ENCODE measurements at places on chromosomes 1 and 21. TPM values are rescaled to one million over a fixed set of nuclear protein-coding genes. Genes with fewer than 3 reads are reported as not detected.

SLC26A9 gene
- 0.03 TPM for polyA plus RNA-seq

WDR3 gene
- polyA plus RNA-seq: 36.2 TPM

THEM5 gene
- polyA plus RNA-seq: 0.18 TPM

DNA sequence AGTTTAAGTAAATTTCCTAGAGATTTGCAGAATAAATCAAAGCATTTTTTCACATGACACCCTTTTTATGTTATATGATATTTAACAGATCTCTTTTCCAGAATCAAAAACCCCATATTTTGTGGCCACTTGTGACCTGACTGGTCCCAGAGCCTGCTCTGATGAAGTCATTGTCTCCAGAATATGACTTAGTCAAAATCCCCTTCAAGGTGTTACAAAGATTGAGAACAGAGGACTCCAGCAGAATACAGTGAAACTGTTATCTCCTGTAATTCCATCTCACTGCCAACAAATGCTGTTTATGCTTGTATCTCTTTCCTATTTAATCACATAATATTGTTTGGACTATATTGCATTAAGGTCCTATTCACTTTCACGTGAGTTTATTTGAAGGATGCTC, 25.6 kb downstream of the RGS1 start:
- DNase-seq: no peak

DNA sequence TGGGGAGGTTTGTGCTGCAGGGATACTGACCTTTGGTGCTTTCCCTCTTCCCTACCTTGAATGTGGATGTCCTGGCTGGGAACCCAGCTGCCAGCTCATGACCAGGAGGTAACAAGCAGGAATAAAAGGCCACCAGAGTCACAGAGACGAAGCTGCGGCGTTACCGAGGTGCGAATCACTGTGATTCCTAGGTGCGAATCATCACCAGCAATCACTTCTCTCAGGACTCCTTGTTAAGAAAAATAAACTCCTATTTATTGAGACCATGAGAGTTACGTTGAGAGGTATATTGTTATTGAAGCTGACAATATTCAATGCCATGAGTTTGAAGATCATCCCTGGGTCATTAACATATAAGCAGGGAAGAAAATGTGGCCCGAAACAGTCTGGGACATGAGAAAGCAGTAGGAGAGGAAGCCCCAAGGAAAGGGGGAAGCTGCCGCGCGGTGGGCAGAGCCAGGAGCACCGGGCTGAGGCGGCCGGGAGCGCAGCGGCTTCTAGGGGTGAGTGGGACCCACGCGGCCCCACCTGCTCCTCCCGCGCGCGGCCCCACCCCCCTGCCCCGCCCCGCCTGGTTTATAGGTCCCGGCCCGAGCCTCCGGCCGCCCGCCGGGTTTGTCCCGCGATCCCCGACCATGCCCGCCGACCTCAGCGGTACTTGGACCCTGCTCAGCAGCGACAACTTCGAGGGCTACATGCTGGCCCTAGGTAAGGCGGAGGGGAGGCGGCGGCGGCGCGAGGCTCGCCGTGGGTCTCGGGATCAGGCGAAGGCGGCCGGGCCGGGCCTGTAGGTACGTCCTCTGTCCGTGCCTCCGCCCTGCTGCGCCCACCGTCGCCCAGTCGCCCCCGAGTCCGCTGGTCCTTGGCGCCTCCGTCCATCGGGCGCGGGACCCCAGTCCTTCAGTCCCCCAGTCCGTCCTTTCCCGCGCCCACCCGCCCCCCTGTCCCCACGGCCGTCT, at the start of gene RBP7:
RBP7 (plus strand) TSS at position 605 of the 959 bp plus-strand sequence; CDS start at position 636, 31 bp downstream.
- no peak for DNase-seq

DNA sequence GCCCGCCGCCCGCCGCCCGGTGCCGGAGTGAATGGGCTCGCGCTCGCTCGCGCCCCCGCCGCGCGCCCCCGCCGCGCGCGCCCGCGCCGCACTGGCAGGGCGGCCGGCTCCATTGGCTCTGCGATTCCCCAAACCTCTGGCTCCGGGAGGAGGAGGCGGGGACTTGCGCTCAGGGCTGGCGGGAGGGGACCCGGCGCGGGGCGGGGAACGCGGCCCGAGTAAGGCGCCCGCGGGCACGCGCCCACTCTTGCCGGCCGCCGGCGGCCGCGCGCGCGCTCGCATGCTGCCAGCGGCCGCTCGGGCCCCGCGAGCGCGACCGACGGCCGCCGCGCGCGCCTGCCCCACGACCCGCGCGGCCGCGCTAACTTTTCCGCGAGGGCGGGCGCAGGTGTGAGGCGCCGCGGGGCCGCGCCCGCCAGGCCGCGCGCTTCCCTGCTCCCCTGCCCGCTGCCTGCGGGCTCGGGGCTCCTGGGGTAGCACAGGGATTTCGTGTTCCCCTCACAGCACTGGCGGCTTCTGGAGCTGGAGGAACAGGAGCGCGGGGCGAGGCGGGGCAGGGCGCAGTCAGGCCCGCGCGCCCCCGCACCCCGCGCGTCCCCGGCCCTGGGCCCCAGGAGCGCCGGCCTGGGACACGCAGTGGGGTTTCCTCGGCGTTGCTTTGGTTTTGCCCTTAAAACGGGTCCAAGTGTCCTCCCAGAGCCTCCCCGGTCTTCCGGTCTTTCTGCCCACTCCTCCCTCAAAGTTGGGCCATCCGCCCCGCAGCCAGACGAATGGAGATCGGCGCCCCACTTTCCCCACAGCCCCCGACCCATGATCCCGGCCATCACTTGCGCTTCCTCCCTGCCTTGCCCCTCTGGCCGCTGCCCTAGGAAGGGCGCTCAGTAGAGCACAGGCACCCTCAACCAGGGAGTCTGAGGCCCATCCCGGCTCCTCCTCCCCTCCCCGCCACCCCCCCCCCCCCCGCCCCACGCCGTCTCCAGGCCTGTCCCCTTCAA, 101.5 kb downstream of the CASZ1 start:
- DNase-seq: no peak

GRCh38 chr1:201818971-201819750, 9.8 kb upstream of the IPO9 start:
- DNase-seq: no peak

IFI44L gene
- 13.9 TPM for polyA plus RNA-seq

MRPL24 gene
- polyA plus RNA-seq: 157 TPM

DNA sequence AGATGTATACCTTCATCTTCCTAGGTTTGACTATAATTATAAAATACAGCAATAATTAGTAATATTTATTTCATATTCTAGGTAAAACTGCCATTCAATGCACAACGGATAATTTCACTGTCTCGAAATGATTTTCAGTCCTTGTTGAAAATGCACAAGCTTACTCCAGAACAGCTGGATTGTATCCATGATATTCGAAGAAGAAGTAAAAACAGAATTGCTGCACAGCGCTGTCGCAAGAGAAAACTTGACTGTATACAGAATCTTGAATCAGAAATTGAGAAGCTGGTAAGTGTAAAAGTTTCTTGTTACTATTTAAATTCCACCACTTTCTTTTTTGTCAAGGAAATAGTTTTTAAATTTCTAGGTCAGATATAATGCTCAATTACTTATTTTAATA, 30.7 kb downstream of the BACH1 start:
- DNase-seq: no peak

- DNase-seq: no peak
Observed at GRCh38 chr21:45418301-45419071, 13.5 kb downstream of the COL18A1 start.

GRCh38 chr1:234526922-234527321, 47.9 kb upstream of the TARBP1 start:
- no peak for DNase-seq

PGLYRP4 gene
- 3.8 TPM for polyA plus RNA-seq

DNA sequence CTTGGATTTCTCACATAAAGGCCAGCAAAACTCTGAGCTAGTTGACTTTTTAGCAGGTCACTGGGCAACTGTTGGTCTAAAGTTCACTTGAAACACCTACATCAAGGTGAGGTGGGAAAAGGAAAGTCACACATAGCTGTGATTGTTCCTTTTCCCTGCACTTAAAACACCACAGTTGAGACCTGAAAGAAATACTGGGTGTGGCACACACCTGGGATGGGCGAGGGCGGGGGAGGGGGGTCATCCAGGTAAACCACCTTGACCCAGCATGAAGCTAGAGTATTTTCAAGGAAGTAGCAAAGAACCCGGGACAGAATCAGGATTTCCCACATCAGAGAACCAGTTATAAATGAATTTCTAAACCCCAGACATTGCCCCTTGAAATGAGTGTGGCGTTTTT, 26.4 kb downstream of the ZNF697 start:
- DNase-seq: no peak

DNA sequence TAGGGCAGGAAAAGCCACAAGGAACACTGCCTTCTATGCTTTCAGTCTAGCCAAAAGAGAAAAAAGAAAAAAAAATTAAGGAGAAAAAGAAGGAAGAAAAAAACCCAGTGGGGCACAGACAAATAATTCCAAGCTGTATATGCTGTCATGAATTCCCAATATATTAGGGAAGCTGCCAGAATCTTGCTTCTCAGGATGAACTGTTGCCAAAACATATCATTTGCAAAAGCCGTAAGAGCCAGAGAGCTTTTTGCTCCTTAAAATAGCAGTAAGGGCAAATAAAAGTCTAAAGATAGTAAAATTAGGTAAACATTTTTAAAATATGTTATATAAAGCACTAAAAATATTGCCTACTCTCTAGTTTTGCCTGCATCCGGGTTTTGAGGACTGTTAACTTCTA, 52.1 kb downstream of the PGM1 start:
- DNase-seq: no peak

- no peak for DNase-seq
Observed at GRCh38 chr1:70528590-70529333, 117.7 kb downstream of the CTH start.

DNA sequence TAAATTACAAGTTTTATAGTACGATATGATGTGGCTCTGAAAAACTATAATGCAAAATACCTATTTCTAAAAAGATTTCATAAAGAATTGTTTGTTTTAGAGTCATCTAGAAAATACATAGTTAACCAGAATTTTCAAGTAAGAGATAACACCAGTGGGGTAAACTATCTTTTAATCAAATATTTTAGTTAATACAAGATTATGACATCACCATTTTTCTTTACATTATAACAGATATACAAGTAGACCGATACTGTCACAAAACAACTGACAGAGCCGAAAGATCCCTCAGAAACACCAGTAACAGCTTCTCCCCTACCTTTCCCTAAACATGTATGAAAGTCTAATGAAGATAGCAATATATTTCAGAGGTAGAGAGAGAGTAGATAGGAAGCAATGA, 54.2 kb downstream of the EPS15 start:
- DNase-seq: no peak

C1QB gene
- polyA plus RNA-seq: not detected

DNA sequence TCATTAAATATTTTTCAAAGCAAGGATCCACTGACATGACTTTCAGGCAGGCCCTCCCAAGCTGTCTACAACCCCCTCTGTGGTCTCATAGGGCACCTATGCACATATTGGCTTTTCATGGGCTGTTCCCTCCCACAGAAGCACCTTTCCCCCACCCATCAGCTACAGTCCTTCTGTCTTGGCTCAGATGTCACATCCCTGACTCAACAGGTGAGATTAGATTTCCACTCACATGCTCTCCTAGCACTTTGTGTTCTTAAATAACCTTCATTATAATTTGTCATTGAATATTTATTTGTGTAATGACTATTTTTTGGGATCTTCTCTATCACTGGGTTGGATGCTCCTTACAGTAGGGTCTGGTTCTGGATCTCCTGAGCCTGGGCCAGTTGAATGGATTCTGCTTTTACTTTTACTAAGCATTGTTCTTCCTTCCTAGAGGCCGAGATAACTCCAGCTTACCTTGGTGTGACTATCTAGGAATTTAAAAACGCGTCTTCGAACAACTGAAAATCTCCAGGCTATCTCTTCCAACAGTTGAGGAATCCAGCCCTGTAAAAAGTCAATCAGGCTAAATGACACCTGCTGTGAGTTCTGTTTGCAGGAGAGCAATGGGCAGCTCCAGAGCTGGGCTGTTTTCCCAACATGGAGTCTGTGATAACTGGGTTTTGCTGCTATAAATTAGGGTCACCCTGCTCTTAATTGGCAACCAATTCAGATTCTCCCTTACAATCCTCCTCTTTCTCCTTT, 16.2 kb downstream of the ROR1 start:
- DNase-seq: no peak

- no peak for DNase-seq
Observed at GRCh38 chr1:212867192-212867591, 9.1 kb downstream of the FLVCR1 start.

GRCh38 chr1:235525314-235525713, 21.1 kb upstream of the B3GALNT2 start:
- no peak for DNase-seq

DNA sequence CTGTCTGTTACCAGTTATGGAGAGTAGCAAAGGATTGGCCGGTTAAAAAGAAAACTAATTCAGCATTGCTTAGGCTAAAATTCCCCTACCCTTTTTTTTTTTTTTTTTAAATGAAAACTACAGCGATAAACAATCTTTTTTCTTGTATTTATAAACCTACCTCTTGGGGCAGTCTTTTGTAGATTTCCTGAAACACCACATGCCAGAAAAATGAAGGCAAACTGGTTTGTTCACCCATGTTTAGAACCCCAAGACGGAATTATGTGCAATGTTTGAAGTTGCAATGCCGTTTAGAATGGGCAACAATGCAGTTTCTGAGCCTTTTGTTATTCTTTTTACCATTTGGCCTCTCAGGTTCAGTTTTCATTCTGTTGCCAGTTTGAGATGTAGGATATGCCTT, 59.1 kb downstream of the PRDM2 start:
- no peak for DNase-seq

DNA sequence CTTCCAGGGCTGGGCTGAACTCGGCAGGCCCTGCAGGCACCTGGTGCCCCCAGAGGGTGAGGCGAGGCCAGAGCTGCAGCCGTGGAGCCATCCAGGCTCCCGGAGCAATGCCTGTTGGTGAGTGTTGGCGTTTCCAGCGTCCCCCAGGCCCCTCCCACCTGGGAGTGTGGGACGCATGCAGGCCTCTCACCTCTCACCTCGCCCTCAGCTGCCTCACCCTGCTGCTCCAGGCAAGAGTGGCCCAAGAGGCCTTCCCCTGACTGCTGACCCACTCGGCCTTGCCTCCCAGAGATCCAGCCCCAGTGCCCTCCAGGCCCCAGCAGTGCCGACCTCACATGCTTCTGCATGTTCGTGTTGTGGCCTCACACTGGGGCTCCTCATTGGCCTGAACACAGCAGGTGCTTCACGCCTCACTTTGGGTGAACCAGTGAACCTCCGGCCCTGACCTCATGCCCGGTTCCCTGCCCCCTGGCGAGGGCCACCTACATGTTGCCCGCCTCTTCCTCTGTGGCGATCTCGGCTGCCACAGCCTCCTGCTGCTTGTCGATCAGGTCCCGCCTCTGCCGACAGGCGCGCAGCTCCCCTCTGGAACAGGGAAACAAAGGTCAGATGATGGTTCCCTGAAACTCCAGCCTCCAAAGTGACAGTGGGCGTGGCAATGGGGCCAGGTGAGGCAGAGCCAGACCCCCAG, 17.0 kb downstream of the CFAP74 start:
- no peak for DNase-seq

FCER1G gene
- 0.62 TPM for polyA plus RNA-seq

- DNase-seq: no peak
Observed at GRCh38 chr1:56799605-56800400, 19.4 kb downstream of the FYB2 start.

- no peak for DNase-seq
Observed at GRCh38 chr1:162141281-162142054, 72.0 kb downstream of the NOS1AP start.

All from keratinocyte (primary cell).